ENCODE measurements at places on chromosomes 11 and 22. TPM values are rescaled to one million over a fixed set of nuclear protein-coding genes. Genes with fewer than 3 reads are reported as not detected.

- no peaks in the 10 kb centered on the region for H3K36me3 ChIP-seq
- no peak overlapping the region for H3K4me3 ChIP-seq
- no peak for DNase-seq
- H3K27ac ChIP-seq: no peak overlapping the region
- H3K4me1 ChIP-seq: no peaks in the 10 kb centered on the region
Observed at GRCh38 chr11:21179770-21180169, 510.4 kb downstream of the NELL1 start.

Gene OR52A1
- not detected for total RNA-seq

Gene TMPRSS4
- total RNA-seq: not detected

Gene SCYL1
- total RNA-seq: 39.1 TPM

Gene MFRP
- total RNA-seq: not detected
